ENCODE measurements at places on chromosomes 7 and 10. TPM values are rescaled to one million over a fixed set of nuclear protein-coding genes. Genes with fewer than 3 reads are reported as not detected.

Gene MALRD1
- total RNA-seq = not detected

Gene DIP2C
- 1.1 TPM for total RNA-seq

DNA sequence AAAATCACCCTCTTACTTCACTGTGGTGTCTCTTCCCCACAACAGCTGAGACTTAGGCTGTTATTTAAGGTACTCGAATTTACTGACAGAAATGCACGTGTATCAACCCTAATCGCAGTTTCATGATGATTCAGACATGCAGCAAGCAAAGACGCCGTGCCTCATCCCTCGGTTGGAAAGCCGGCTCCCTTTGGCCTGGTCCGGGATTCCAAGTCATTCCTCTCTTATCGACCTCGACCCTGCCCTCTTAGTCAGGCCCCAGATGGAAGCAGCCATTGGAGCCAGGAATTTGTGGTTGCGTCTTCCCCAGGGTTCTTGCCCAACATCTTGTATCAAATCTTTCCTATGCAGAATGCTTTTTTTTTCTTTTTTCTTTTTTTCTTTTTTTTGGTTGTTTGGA lies 229.5 kb downstream of the GATA3 start:
- no peak for ATAC-seq

Gene NEUROD6
- total RNA-seq = not detected

Gene IL15RA
- total RNA-seq = 28.2 TPM

GRCh38 chr7:114790521-114790920 lies 131.4 kb upstream of the MDFIC start:
- ATAC-seq = no peak

- ATAC-seq = no peak
Observed at GRCh38 chr10:88467835-88468485, 115.2 kb downstream of the RNLS start.

- ATAC-seq = no peak
Observed at GRCh38 chr7:108479751-108480150, 23.5 kb upstream of the NRCAM start.

GRCh38 chr7:65251851-65252620 lies 121.6 kb upstream of the ZNF92 start:
- peak; percentile 85 for ATAC-seq

DNA sequence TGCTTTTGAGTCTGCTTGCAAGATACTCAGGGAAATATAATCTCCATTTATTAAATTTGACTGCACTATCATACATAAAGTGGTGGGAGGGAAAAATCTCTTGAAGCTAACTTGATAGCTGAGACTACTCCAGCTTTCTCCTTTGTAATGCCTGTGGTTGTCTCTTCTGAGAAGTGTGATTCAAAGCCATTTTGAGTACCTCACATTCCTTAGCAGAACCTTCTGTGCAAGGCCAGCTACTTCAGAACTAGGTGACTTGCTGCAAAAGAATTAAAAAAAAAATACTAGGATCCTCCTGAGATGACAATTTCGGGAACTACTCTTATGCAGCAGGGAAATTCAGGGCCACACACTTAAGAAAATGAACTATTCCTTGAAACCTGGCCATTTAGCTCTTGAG lies 294.8 kb downstream of the MDFIC start:
- peak; percentile 72 for ATAC-seq

DNA sequence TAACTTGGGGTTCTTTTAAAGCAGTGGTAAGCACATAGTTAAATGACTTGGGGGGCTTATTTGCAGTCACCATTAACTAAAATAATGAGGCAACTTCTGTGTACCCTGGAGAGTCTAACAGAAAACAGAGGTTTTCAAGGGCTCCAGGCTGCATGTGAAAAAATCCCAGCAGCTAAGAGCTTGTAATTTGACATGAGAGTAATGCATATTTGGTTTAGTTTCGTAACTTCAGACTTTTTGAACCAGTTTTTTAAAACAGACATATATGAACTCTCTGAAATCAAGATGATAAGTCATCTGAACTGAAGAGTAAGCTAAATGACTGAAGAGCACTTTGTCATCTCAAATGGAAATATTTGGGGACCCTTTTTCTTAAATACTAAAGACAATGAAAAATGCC lies 40.2 kb upstream of the IFRD1 start:
- no peak for ATAC-seq

Gene ACBD7
- total RNA-seq = 3.1 TPM

GRCh38 chr7:23544913-23545354 lies 13.2 kb upstream of the TRA2A start:
- ATAC-seq = no peak

Gene BAIAP2L1
- total RNA-seq = 6.0 TPM

DNA sequence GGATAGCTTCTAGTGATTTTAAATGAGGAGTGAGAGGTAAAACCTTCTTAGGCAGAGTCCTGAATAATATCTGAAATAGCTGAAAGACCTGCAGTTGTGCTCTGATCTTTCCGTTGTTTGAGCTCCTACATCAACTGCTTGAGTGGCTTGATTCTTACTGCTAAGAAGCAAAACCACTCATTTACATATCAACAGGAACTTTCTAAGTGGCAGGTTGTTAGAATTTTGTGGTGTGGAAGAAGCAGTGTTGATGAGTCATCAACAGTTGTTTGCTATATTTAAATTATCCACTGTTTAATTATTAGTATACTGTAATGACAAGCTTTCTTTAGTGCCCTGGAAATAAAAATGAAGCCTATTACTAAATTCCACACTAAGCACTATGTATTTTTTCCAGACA lies 689.5 kb downstream of the DNAJB9 start:
- no peak for ATAC-seq

GRCh38 chr7:113289140-113289740 lies 170.9 kb upstream of the SMIM30 start:
- ATAC-seq = no peak

Data from activated T-helper 17 cell treated with anti-CD3 and anti-CD28 coated beads, Interleukin-2, amount 50 U/mL, for 72 hours (primary cell).